ENCODE measurements at places on chromosomes 3 and 15.

DNA sequence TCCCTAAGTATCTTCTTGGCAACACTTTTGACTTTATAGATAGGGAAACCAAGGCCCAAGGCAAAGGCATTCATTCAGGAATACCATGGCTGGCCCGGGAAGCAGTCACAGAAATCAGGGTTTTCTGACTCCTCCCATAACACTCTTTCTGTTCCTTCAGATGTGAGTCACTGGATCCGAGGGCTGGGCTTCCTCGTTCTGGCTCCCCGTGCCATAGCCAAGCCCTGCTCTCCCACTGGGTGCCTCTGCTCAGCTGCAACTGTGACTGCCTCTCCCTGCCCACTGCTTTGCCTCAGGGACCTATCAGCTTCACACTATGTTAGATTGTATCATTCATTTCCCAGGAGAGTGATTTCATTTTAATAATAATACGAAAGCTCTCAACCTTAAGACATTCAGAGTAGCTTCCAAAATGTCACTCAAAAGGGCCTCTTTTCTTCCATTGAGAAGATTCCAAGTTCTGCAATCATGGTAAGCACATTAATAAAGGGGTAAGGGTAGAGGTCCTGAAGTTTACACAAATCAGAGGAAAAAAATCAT lies 50.2 kb downstream of the GABRB3 start:
- DNase-seq: no peak

GRCh38 chr3:112815981-112816380 lies 30.7 kb downstream of the CD200R1L start:
- DNase-seq: no peak

DNA sequence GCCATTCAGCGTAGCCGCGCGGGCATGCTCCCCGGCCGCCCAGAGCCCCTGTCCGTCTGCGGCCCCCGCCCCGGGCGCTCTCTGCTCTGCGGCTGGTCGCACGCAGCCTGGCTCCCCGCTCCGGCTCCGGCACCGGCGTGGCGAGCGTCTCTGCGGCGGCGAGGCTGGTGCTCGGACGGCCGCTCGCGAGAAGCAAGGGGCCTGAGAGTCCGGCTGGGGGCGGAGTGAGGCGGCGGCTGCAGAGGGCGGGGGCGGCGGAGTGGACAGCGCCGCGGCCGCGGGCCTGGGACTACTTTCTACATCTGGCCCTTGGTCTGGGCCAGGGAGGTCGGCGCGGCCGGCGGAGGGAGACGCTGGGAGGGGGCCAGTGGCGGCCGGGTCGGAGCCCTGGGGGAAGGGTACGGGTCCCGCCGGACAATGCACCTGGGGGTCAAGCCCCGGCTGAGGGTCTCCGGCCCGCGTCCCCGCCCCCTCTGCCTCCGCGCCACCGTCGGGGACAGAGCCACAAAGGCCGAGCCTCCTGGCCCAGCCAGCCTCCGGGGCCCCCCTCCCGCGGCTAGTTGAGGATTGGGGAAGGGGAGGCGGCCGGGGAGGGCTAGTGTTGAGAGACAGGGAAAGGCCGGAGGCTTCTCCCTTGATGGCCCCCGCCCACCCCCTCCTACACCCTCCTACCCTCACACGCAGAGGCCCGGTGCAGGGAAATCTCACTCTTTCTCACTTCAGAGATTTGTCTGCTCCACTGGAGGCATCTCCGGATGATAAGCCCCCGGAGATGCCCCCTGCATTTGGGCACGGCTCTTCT lies at the start of gene PRTG:
TSS of gene PRTG (minus strand) at position 226 of the 802 bp plus-strand sequence. CDS start at position 5, 221 bp downstream.
- peak; percentile 87 for DNase-seq

- peak; percentile 20 for DNase-seq
These were observed 72.6 kb upstream of the ZBED2 start for GRCh38 chr3:111667621-111668239.

- no peak for DNase-seq
These were observed 4.2 kb upstream of the KATNBL1 start for GRCh38 chr15:34214135-34214534.

GRCh38 chr15:67196672-67197363 lies 57.6 kb downstream of the AAGAB start:
- DNase-seq: no peak

DNA sequence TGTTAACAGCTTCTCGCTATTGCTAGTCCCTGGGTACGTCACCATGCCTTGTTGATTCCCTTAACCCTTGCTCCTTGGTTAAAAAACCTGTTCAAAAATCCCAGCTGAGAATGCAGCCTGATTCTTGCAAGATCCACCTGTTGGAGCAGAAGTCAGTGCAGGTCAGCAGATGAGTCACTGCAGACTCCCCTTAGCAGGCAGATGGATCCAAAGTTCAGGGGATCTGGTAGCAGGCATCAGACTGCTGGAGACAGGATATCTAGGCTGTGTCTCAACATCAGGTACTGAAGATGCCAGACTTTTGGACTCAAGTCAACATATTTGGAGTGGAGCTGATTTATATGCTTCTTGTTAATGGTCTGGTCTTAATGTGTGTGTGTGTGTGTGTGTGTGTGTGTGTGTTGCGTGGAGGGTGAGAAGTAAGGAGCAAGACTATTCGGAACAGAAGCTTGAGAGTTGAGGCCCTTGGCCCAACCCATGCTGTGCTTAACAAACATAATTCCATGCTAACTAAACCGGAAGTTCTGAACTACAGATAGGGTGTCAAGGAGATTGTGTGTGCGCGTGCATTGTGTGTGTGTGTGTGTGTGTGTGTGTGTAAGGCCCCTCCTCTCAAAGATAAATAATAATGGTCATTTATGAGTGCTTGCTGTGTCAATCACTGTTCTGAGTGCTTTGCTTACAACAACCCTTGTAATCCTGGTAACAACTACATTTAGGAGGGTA lies 1.0 kb upstream of the C3orf52 start:
- DNase-seq: no peak

GRCh38 chr3:80331494-80332170 lies 563.8 kb upstream of the ROBO1 start:
- DNase-seq: no peak

DNA sequence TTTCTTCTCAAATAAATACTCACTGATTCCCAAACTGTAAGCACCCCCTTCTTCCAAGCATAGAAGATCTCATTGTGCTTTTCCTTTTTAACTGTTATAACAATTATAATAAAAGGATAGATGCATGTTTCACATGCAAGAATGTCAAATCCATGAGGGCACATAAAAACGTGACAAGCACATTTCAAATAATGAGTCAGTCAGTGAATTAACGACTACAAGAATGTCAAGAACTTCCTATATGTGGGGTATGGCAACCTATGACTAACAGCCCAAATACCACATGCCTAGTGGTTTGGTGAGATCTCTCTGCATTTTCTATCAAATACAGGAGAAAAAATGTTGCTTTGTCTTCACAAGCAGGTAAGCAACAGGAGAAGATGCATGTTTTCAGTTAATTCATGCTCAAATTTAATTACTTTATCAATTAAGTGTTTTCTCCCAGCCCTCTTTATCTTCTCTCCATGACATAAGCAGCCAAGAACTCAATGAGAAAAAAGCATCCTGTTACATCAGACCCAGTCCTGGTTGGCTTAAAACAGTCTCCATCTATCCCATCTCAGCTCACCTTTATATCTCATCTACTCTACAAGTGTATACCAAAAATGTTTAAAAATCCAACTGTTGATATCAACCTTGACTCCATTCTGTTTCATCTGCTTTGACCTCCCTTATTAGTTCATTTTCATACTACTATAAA lies 181.5 kb upstream of the LMCD1 start:
- DNase-seq: no peak

DNA sequence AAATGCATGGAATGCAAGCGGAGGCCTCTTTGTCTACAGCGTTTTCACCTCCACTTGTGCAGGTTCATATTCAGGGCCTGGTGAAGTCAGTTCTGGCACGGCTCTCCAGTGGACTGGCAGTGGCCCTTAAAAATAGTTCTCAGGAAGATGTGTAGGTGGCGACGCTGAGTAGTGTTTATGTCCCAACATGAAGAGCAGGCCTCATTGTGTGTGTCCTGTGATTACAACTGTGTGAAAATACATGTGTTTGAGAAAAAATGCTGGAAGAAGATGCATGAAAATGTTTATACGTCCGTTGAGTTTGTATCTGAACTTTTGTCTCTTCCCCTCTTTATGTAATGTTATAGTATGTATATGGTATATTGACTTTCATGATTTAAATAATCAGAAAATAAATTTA lies 7.2 kb downstream of the LIPC start:
- DNase-seq: no peak

DNA sequence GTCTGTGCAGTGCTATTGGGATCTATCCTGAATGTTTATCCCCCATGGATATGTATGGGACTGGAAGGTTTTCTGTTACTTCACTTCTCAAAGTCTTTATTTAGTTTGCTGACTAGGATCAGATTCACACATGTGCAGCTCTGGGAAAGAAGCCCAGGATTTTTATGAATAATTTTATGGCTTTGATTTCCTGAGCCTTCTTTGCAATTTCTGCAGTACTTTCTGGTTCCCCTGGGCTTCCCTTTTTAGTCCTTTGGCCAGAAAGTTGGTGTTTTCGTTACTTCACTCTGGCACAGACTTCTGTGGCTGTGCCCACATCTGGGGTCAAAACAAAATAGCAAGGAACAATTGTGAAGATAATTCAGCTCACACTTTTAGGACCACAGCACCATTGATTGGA lies 721.0 kb downstream of the OTOL1 start:
- no peak for DNase-seq

DNA sequence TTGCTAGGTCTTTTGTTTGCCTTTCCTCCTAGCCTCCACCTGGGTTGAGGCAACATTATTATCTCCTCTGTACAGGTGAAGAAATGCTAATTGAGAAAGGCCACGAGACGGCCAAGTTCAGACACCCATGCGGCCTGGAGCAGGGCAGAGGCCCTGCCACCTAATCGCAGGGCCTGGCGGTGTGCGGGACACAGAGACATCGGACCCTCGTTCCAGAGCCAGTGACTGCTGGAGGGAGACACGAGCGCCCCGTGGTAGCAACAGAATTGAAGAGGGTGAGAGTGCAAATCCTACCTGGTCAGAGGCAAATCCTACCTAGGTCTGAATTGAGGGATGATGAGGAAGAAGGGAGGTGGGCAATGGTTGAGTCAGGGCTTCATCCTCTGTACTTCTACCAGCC lies 113.8 kb upstream of the MEF2A start:
- DNase-seq: no peak

- DNase-seq: no peak
These were observed 29.7 kb downstream of the CRYGS start for GRCh38 chr3:186514296-186515002.

All from testis (tissue), 5 donors.